ENCODE measurements at places on chromosomes 4 and X. TPM values are rescaled to one million over a fixed set of nuclear protein-coding genes. Genes with fewer than 3 reads are reported as not detected.

DNA sequence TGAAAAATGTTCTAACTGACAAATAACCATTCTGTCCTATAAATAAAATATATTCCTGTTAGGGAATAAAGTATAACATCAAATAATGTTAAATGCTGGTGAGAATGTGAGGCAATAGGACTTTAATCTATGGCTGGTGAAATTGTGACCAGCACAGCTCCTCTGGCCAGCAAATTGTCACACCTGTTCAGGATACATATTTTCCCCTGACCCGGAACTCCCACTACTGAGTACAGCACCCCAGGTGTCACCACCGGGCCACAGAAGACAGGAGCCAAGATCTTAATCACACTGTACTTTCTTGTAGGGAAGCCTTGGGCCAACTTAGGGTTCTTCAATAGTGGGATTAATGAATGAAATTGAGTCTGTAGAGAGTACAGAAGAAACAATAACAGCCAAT is 33.2 kb downstream of the C4orf33 start:
- no peak for DNase-seq

DNA sequence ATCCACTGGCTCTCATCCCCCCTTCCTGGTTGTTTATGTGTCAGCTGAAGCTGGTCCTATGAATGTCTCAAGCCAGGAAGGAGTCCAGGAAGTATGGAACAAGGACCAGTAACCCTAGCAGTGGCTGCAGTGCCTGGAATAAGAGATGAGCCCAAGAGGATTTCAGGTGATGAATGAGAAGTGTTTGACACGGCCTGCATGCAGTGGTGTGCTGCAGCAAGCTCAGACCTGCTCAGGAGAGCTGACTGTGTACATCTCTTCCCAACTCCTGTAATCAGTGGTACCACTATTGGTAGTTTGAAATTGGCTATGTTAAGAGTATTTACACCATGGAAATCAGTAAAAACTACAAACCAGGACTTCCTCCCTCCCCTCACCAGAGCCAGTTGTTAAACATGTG is 88.0 kb downstream of the IQCM start:
- no peak for DNase-seq

The PAGE4 gene
- not detected for polyA plus RNA-seq

DNA sequence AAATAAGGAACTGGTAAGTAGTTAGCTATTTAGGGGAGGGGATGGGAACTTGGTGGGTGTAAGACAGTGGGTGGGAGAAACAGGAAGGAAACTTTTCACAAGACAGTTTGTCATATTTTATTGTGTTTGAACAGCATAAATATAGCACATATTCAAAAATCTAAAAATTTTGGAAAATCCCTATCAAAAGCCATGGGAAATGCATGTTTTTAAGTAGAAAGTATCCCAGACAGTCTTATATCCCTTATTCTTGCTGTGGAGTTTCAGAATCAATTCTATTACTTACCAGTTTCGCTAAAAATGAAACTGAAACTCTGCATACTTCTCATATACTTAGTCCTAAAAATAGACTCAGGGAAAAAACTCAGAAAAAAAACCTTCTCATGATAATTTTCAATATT is 22.3 kb upstream of the RASGEF1B start:
- DNase-seq = no peak

The SHROOM2 gene
- 3.2 TPM for polyA plus RNA-seq

- DNase-seq = no peak
Observed at GRCh38 chr4:21722157-21722839, 226.3 kb downstream of the KCNIP4 start.

- no peak for DNase-seq
Observed at GRCh38 chr4:15237648-15238230, 190.1 kb upstream of the C1QTNF7 start.

The POLN gene
- 2.6 TPM for polyA plus RNA-seq

DNA sequence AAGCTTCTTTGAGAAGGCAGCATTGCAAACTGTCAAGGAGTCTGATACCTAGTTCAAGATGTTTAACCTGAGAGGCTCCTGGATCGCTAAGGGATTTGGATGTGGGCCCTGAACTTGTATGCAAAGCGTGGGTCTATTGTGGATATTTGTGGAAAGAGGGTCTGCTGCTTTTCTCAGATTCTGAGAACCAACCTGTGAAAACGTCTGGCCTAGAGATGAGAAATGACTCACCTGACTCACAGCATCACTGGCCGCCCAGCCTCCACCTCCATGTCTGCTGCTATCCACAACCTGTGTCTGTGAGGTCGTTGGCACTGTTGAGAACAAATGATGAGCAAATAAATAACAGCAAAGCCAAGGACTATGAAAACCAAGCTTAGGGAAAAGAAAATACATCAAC is 33.3 kb upstream of the PROM1 start:
- DNase-seq = no peak

DNA sequence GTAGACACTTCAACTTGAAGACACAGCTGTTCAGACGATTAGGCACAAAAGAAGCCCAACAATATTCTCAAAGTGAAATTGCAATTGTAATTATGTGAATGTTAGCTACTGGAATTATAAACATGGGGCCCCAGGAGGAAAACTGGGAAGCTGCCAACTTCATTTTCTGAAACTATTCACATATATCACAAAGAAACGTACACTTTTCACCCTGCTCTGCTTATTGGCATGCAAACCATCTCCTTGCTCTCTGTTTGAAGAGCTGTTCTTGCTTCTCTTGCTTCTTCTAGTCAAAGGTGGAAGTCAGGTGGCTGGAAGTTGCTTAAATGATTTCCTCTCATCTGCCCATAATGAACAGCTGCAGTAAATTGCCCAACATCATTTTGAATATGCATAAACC is 320.1 kb downstream of the CFAP299 start:
- peak; percentile 8 for DNase-seq

DNA sequence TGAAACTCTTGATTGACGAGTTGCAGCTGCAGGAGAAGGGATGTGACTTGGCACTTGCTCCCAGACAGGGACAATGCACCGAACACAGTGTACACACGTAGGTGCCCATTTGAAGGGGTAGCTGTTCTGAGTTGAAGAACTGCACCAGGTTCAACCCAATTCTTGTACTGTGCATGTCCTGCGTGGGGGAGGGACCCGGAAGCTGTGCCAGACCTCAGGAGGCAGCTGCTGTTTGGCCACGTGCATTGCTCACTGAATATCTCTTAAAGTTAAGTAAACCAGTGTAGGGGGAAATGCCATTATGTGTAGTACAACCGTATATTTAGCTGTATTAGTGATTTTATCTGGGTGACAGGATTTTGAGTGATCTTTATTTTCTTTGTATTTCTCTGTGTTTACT is 12.0 kb upstream of the RBBP7 start:
- DNase-seq = peak; percentile 41

The MMRN1 gene
- polyA plus RNA-seq = 7.5 TPM

GRCh38 chr4:179872755-179873154 is 2370.4 kb upstream of the TENM3 start:
- DNase-seq = no peak

GRCh38 chr4:7183780-7184460 is 8.4 kb upstream of the SORCS2 start:
- DNase-seq = no peak

- DNase-seq = peak; percentile 39
Observed at GRCh38 chr4:105709081-105709450, 482 bp downstream of the GSTCD start.

GRCh38 chr4:125938541-125938940 is 623.8 kb downstream of the FAT4 start:
- DNase-seq = no peak

- no peak for DNase-seq
Observed at GRCh38 chrX:134600714-134601113, 57.6 kb downstream of the PLAC1 start.

The P2RY4 gene
- 0.15 TPM for polyA plus RNA-seq

The ATP2B3 gene
- 0.12 TPM for polyA plus RNA-seq

- no peak for DNase-seq
Observed at GRCh38 chr4:2689825-2690700, 66.1 kb downstream of the TNIP2 start.

GRCh38 chr4:146521541-146522097 is at the start of gene SLC10A7:
Gene SLC10A7 (minus strand): TSS chr4:146521940. CDS start chr4:146521717, 223 bp downstream.
- DNase-seq = peak; percentile 85

The ZCCHC12 gene
- polyA plus RNA-seq = 1.6 TPM

- DNase-seq = no peak
Observed at GRCh38 chrX:154351183-154352011, 23.0 kb downstream of the FLNA start.

GRCh38 chrX:19593690-19594089 is 78.4 kb upstream of the MAP3K15 start:
- peak; percentile 32 for DNase-seq

The LONRF3 gene
- 2.4 TPM for polyA plus RNA-seq

GRCh38 chr4:80026100-80026499 is 46.9 kb downstream of the ANTXR2 start:
- DNase-seq = no peak

- DNase-seq = no peak
Observed at GRCh38 chrX:109472939-109473735, 8.7 kb downstream of the GUCY2F start.

Measured in muscle of arm (tissue), 14 donors.